MM.1S (cell line): ENCODE measurements at places on chromosomes 3 and 15.
A peak's percentile ranks its signal among the peaks of the same experiment; 100 is the strongest.

DNA sequence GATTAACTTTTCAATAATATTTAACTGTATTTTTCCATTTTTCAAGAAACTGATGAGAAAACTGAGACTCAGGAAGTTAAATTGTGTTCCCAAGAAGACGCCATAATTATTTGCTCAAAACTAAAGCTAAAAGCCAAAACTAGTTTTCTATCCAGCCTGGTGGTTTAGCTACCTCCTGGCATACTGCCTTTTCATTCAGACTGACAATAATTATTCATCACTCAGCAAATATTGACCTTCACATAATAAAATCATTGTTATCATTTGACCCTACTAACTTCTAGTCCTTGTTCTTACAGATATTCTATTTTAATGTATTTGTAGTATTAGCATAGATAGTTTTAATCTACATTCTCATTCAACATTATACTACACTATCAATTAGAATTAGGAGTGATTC is 210.6 kb upstream of the GADL1 start:
- no peak for DNase-seq

GRCh38 chr3:40070816-40071215 is 238.7 kb upstream of the EIF1B start:
- DNase-seq = no peak

DNA sequence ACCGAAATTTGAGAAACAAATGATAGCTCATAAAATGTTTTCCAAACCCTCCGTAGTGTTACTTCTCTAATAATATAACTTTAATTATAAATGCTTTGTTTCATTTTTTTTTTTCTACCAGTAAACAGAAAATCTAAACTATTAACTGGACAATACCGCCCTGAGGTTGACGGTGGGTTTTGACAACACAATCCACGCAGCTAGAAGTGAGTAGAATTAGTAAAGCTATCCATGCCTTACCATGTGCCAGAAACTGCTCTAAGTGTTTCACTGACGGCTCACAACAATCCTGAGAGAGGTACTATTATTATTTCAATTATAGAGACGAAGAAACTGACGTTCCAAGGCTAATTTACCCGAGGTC is 410 bp downstream of the NDUFAF1 start:
- DNase-seq = no peak

DNA sequence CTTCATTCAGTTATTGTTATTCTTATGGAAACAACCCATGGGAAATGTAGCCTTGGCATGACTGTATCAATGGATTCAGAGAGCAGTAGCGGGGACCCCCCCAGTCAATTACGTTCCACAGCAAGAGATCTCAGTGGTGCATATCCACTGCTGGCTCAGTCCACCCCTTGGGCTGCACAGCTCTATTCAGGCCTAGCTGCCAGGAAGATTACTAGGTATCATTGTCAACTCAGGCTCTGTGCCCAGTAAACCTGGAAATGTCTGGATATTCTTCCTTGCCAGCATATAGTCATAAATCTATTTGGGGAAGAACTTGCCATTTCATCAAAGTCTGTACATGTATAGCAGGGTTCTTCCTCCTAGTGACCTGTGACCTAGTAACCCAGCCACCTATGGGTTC is 128.1 kb upstream of the CCDC54 start:
- no peak for DNase-seq

DNA sequence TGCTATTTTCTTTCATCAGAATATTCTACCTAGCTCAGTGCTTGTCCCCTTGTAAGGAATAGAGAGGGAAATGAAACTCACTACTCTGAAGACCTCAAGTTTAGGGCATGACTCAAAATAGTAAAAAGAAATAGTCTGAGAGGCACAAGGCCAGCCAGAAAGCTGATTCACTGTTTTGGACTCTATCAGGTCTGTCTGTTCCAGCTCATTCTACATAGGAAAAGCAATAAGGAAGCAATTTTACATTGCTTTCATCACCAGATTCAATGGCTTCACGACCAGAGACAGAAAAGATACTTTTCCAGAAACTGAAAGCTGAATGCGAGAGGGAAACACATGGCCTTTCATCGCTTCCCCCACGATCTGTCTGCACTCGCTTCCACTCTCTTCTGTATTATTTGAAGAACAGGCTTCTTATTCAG is 276.0 kb downstream of the GBE1 start:
- DNase-seq = peak; percentile 43

- DNase-seq = no peak
Observed at GRCh38 chr3:174062923-174063322, 665.4 kb downstream of the NLGN1 start.

- no peak for DNase-seq
Observed at GRCh38 chr3:94360987-94361386, 298.1 kb downstream of the NSUN3 start.

DNA sequence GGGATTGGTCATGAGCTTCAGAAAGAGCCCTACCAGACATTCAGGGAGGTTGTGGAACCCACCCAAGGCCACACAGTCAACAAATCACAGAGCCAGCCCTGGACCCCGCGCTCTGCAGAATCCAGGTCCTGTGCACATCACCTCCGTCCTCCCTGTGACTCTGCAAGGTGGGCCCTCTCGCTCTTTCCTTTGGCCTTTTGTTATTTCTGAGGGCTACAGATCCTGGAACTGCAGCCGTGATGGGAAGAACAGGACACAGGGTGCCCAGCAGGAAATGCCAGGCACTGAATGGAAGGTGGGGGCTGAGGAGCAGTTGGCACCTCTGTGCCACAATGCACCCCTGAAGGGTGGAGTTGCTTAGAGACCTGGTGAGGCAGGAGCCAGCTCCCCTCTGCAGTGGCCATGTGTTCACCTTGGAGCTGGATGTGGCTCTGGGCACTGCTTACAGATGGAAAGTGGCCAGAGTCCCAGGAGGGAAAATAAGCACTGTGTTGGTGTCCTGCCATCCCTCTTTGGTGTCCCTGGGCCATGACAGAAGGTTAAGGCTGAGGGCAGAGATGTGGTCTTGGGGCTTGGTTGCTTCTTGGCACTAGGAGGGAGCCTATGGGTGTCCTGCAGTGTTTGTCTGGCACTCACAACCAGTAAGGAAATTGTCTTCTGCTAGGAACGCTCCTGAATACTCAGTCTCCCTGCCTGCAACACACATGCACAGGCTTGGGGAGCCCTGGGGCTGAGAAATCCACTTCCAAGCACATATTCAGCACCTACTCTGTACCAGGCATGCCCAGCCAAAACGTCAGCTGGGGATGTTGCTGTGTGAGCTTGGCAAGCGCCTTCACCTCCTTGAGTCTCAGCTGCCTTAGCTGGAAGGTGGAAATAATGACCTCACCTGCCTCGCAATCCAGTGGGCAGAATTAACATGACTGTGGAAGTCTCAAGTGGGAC is 98.0 kb upstream of the SLC6A6 start:
- no peak for DNase-seq

GRCh38 chr3:185929192-185930151 is 8.3 kb downstream of the TRA2B start:
- DNase-seq = no peak

GRCh38 chr15:99677540-99678134 is 55.6 kb downstream of the LYSMD4 start:
- peak; percentile 46 for DNase-seq

DNA sequence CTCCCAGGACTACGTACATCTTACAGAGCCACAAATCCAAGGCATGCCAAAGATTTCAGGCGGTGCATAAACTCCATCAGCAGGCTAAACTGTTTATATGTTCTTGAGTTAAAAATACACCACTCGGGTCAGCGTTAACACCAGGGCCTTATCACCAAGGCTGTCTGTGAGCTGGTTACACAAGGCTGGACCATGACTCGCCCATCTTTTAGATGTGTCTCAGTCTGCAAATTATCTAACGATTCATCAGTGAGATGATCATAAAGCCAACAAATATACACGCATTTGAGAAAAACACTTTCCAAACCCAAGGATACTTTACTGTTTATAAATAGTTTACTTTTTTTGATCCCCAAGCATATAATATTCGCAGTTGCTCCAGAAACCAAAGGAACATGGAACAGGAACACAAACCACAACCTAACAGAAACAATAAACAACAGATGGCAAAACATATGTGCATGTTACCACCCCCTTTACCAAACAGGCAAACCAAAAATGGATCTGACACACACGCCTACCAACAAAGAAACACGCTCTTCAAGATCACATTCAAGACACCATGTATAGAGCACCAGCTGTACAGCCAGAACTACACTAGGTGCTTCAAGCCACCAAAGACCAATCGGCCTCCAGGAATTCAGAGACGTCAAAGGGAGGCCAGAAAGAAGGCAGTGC is 15.4 kb downstream of the LRIG1 start:
- no peak for DNase-seq

DNA sequence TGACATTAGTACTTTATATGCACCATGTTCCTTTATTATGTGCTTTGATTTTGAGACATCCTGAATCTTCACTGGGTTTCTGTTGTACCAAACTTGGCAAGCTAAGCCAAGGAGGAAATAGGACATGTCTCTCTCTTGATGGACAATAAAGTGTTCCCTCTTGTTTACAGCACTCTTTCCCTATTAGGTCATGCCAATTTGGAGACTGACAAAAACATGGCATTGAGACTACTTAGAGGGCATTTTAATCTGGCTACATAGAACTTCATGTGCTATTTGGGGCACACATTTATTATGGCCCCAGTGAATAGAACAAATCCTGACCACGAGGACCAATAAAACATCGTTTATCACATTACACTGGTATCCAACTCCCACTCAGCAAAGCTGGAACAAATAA is 85.3 kb upstream of the TNFSF10 start:
- no peak for DNase-seq

GRCh38 chr3:5007873-5008272 is 28.6 kb downstream of the BHLHE40 start:
- no peak for DNase-seq

- DNase-seq = no peak
Observed at GRCh38 chr15:74265046-74265639, 29.0 kb downstream of the CCDC33 start.

- no peak for DNase-seq
Observed at GRCh38 chr15:36774765-36775164, 195.3 kb downstream of the CDIN1 start.

GRCh38 chr3:183244981-183245476 is 8.0 kb upstream of the B3GNT5 start:
- no peak for DNase-seq
